ENCODE measurements at places on chromosomes 6 and 20.

DNA sequence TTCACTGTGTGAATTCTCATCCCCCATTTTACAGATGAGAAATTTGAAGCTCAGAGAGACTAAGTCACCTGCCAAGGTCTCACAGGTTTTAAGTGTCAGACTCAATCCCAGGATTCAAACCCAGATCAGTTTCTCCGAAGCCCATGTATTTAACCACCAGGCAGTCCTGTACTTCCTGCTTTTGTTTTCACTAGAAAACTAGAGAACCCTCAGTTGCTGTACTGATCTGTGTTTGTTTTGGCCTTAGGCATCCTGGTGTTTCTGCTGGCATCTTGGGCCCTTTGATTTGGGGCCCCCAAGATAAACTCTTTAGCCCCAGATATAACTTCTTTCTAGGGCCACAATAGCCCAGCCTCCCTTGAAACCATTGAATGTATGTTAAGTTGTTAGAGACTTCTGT, 36.5 kb downstream of the PPP1R16B start:
- DNase-seq, result no peak

GRCh38 chr6:170007468-170008293, 256.3 kb downstream of the ERMARD start:
- no peak for DNase-seq

DNA sequence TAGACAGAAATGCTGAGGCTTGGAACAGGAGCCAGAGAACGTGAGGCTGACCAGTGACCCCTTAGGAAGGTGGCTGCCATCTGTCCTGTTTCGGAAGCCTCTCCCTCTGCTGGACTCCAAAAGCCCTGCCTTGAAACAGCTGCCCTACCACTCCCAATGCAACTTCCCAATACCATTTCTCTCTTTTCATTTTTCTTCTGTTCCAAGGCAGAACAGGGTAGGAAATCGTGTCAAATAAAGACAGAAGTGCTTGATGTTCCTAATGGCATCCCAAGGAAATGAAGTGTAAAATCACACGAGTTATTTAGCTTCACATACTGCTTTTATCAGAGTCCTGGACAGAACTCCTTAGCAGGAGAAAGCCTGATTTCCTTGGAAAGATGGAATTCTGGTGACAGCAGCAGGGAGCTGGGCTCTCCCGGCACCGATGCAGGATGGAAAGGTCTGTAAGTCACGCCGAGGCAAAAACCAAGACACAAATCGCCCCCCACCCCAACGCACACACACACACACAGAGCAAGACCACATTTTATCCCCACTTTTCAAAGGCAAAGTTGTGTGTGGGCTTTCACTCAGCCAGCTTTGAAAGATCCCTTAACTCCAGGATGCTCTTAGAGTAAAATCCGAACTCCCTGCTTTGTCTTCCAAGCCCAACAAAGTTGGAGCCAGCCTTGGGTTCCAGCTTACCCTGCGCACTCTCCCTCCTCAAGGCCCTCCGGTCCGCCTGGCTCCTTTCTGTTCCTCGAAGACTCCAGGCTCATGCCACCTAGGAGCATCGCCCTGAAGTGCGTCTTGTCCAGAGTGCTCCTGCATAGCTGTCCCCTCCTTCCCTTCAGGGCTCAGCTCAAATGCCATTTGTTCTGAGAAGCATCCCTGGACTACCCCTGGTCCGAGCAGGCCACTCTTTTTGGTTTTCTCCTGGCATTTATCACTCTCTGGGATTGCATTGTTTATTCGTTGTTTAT, 11.6 kb upstream of the STX16 start:
- DNase-seq, result no peak

GRCh38 chr6:43024436-43024835, 3.0 kb downstream of the RRP36 start:
- DNase-seq, result no peak

DNA sequence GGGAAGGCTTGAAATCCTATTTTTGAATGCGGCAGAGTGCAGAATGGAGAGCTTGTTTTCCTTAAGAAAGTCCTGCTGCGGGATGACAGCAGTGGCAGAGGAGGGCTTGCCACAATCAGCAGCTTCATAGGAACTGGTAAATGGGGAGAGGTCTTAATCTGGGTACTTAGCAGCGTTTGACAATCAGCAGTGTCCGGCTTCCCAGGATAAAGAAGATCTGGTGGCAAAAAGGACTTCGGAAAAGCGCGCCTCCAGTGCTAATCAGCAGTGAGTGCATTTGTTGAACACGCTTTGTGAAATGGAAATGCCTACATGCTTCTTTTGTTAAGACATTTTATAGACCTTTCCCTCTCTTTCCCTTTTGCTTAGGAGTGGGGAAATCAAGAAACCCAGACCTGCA, 735.7 kb downstream of the QKI start:
- DNase-seq, result no peak

GRCh38 chr20:14948416-14948815, 611.0 kb upstream of the FLRT3 start:
- DNase-seq, result no peak

DNA sequence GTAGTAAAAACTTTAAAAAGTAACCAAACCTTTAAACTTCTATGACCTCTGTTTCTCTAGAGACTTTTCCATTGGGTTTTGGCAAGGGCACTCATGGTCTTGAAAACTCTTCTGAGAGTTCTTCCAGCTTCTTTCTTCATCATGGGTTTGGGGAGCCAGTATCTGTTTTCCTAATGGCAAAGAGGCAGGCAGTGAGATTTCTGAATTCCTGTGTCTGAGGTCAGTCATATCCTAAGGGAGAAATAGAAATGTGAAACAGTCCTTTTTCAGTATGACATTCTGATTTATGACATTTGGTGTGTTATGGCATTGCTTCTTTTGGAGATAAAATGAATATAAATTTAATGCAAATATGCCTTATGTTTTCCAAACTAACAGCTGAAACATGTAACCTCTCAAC, 518.5 kb upstream of the MARCKS start:
- DNase-seq, result no peak

DNA sequence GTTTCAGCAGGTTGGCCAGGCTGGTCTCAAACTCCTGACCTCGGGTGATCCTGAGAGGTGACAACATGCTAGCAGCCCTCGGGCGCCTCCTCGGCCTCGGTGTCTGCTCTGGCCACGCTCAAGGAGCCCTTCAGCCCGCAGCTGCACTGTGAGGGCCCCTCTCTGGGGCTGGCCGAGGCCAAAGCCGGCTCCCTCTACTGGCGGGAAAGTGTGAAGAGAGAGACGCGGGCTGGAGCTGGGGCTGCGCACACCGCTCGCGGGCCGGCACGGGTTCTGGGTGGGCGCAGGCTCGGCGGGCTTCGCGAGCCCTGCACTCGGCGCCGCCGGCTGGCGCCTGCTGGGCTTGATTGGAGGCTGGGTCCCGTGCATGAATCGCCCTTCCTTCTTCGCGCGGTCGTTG, 80.8 kb upstream of the RBM24 start:
- no peak for DNase-seq

- DNase-seq, result no peak
Measured at GRCh38 chr6:124792386-124792785, 169.9 kb upstream of the RNF217 start.

GRCh38 chr6:100730001-100730980, 150.8 kb downstream of the ASCC3 start:
- DNase-seq, result no peak

DNA sequence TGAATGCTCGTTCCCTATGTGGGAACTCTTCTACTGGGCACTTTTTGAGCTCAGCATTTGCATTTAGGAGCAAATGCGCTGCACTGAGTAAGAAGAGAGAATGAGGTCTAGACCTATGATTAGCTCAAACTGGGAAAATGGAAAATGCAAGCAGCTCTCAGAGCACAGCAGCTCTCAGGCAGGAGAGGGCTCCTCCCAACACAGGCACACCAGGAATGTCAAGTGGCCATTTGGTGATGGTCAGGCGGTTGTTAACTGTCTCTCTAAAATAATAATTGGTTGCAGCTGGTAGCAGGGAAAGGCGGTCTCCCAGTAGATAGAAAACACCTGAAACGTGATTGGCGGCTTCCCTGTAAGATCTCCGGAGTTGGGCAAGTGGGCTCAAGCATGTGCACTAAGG, 162.0 kb upstream of the ECI2 start:
- no peak for DNase-seq

DNA sequence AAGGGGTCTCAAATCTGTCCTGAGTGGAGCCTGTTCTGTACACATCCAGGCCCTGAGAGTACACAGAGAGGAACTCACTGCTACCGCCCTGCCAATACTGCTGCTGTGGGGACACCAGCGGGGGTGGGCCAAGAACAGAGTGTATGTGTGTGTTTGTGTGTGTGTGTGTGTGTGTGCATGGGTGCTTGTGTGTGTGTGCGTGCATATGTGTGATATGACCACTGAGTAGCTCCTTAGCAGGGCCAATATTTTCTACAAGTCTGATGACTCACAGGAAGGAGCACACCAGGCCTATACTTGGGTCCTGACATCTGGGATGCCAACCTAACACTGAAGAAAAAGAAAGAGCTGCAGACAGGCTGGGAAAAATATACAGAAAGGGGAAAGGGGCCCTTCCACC, 1.4 kb downstream of the RAET1E start:
- no peak for DNase-seq

DNA sequence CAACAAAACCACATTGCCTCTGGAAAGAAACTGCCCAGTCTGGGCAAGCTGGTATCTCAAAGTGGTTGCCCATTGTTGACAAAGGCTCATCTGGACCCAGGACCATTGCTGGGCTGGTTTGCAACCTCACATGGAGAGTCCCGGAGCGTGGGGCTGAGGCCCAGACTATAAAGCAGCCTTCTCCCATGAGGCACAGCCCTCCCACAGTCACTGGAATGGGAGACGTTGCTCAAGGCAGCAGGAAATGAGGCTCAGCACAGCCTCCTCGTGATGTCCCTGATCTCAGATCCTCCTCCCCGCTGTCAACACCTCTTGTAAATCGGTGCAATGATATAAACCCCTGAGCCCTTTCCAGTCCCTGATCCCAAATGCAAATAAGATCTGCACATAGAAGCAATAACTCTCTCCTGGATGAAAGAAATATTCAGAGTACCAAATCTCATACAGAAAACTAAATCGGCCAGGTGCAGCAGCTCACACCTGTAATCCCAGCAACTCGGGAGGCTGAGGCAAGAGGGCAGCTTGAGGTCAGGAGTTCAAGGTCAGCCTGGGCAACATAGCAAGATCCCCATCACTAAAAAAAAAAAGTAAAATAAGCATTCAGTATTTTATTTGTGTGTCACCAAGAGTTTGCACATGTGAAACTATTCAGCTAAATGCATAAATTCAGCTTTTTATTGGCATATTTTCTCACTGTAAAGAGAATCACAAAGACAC, 103.0 kb upstream of the RREB1 start:
- DNase-seq, result no peak

DNA sequence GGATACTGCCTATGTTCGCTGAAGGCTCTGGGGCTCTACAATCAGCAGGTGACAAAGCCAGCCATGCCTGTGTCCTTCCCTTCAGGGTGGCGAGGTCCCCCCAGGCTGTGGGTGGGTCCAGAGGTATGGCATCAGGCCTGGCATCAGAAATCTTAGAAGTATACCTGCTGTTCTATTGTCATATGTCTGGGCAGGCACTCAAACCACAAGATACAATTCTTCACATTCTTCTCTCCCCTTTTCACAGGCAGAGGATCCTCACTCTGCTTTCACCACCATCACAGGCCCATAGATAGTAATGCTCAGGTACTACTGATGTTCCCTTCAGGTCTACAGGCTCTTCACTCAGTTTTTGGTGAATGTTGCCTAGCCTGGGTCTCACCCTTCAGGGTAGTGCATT, 1180.0 kb upstream of the CITED2 start:
- no peak for DNase-seq

DNA sequence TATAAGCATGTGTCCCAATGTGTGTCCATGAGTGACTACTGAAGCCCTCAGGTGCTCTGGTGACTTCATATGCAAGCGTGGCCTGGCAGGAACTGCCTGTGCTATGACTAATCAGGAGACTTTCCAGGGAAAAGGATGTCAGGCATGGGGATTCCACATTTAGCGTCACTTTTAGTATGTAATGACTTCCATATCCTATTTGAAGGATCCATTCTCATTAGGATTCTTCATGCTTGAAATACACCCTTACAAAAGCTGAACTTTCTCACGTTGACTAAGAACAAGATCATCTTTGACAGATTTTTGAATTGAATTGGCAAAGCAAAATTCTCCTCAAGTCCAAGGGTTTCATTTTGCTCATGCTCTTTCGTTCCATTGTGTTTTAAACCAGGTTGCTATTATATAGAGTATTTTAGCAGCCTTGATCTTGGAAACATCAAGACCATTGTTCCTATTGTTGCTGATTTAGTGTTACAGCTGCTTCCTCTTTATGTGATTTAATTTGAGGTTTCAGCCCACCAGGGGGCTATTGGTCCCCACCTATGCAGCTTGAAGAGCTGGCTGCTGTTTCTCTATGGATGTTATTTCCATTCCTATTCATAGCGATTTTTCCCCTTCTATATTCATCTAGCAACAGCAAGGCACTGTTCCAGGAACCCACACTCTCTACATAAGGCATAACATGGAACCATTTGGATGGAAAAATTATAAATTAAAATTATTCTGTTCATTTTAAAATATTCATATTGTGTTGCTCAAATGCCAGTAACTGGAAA, 418.6 kb downstream of the CDKAL1 start:
- DNase-seq, result no peak

DNA sequence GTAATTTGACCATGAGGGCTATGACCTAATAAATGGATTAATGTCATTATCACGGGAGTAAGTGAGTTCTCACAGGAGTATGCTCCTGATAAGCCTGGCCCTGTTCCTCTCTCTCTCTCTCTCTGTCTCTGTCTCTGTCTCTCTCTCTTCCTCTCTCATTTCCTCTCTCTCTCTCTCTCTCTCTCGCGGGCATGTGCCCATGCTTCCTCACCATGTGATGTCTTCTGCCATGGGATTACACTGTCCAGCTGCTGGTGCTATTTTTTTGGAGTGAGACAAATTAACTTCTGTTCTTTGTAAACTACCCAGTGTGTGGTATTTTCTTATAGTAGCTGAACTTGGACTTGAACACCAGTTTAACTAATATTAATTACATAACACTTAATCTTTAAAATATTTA, 374.3 kb upstream of the GJE1 start:
- no peak for DNase-seq

- no peak for DNase-seq
Measured at GRCh38 chr20:25321262-25321831, 69.3 kb downstream of the ABHD12 start.

DNA sequence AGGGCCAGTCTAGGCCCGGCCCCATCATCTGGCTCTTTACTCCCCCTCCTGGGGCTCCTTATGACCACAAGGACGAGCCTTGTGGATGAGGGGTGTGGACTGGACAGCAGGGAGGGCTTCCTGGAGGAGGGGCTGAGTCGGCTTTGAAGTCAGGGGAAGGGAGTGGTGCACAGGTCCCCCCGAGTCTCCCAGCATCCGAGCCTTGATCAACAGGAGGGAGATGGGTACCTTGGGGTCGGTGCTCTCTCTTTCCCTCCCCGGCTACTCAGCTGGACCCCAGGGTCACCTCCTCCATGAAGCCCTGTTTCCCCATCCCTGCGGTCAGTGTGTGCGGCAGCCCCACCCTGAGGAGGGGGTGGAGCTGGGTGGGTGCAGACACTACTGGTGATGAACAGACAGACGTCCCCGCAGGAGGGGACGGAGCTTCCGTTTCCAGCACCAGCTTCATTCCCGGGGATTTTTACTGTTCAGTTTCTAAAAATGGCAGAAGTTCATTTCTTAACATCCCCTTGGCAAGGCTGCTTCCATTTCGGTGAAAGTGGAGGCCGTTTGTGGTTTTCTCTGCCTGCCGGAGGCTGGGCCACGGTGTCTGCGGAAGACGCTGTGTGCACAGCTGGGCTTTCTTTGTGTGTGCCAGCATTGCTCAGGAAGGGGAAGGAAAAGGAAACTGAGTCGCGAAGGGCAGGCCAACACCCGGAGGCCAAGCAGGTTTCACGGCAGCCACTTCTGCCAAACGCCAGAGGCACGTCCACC, 19.6 kb downstream of the NTSR1 start:
- no peak for DNase-seq

GRCh38 chr20:25072226-25072811, 9.6 kb downstream of the VSX1 start:
- no peak for DNase-seq
